Smooth muscle cell of the pulmonary artery (primary cell): ENCODE measurements at places on chromosomes 6 and 20. TPM values are rescaled to one million over a fixed set of nuclear protein-coding genes. Genes with fewer than 3 reads are reported as not detected.

The ISM1 gene
- total RNA-seq = under 0.01 and 0.07 TPM in 2 replicates

The POLR3F gene
- 11.6 and 12.1 TPM in 2 replicates for total RNA-seq

The WFDC12 gene
- total RNA-seq = not detected in 2 replicates

The TBC1D22B gene
- 7.8 and 8.2 TPM in 2 replicates for total RNA-seq

The ZDHHC14 gene
- 3.7 and 6.0 TPM in 2 replicates for total RNA-seq

The SLC35F1 gene
- total RNA-seq = 0.07 TPM in 1 of 2 replicates, not detected in the other

The MSH5 gene
- total RNA-seq = 3.8 and 6.6 TPM in 2 replicates

The CNKSR3 gene
- total RNA-seq = 2.5 and 5.6 TPM in 2 replicates
